ENCODE measurements at places on chromosomes 7 and 10.

DNA sequence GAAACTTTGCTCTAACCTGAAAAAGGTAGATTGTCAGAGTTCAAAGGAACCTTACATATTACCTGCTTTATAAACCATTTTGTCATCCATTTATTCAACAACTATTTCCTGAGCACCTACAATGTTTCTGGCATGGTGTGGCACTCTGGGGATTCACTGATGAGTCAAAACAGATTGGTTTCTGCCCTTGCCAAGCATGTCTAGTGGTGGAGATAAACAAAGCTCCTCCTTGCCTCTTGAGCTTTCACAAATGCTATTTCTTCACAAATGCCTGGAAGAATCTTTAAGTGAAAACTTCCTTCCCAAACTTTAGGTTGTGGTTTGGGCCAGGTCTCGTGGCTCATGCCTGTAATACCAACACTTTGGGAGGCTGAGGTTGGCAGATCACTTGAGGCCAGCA, 85.1 kb upstream of the RELN start:
- DNase-seq, result no peak

- DNase-seq, result no peak
Observed at GRCh38 chr10:104199567-104199966, 32.6 kb downstream of the CFAP43 start.

GRCh38 chr10:129895811-129896135, 68.3 kb downstream of the EBF3 start:
- DNase-seq, result no peak

DNA sequence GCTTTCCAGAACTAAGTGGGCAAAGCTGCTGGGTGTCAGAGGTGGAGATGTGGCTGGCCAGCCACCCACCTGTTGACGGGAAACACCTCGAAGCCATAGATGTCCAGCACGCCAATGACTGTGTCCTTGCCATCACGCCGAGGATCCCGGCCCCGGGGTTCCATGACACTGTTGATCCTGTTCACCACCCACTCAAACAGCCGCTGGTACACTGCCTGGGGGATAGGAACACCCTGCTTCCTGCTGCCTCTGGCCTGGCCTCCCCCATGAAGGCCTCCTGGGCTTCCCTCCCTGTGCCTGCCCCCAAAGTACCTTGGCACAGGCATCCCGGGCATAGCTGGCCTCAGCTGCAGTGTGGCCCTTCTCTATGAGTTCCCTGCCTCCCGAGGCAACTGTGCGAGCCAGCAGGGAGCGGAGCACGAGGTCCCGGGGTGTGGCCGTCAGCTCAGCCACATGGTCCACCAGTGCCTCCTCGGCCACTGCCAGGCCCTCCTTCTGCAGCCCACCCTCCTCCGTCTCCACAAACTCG, 8.2 kb downstream of the MYO1G start:
- DNase-seq, result no peak

DNA sequence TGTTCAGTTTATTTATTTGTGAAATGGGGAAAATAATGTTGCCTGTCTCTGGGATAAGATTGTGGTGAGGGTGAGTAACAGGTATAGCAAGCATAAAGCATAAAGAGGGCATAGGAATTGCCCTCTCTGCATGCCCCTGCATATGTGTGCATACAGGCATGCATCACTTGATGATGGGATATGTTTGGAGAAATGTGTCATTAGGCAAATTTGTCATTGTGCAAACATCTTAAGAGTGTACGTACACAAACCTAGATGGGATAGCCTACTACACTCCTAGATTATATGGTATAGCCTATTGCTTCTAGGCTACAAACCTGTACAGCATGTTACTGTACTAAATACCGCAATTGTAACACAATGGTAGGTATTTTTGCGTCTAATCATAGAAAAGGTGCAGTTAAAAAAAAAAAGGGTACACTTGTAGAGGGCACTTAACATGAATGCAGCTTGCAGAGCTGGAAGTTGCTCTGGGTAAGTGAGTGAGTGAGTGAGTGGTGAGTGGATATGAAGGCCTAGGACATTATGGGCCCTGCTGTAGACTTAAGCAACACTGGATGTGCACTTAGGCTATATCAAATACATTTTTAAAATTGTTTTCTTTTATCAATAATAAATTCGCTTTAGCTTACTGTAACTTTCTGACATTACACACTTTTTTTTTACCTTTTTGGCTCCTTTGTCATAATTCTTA, 386.5 kb upstream of the ANKRD30A start:
- no peak for DNase-seq

DNA sequence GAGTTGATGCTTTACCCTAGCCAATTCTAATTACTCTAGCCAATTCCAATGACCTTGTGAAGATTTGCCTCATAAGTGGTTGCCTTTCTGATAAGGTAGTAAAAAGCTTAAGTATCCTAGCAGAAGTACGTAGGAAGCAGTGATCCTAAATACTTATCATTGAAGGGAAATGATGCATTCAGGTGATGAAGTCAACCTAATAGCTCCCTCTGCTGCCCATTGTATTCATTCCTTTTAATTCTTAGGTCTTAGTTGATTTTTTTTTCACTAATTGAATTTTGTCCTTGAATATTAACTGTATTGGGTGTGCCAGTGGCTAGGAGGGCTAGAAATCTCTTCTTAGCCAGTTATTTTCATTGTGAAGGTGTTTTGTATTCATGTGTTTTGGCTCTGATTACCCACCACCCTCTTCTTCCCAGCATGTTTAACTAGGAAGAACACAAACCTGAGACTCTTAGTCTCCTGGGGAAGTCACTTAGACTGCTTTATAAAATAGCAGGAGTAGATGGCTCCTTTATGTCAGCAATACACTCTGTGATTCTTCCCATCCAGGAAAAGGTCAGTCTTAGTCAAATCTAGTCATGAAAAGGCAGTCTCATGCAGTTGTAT, 46.3 kb downstream of the PLEKHA8 start:
- DNase-seq, result no peak

DNA sequence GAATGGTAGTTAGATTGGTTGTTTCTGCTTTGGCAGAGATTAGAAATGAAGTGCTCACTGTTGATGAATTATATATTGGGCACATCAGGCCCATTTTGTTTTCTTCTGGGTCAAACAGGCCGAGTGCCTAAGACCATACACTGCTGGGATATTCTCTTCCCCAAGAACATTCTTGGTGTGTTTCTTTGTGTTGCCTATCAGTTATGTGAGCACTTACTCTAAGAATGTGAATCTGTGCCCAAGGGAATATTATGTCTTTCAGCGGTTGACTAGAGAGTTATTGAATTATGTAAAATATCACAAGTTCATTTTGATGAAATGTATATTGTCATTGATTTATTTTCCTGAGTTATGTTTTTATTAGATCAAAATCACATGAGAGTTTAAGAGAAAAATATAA, 255.5 kb upstream of the SMIM30 start:
- no peak for DNase-seq

GRCh38 chr10:125742465-125742864, 23.0 kb downstream of the EDRF1 start:
- no peak for DNase-seq

- peak; percentile 34 for DNase-seq
Observed at GRCh38 chr10:69337296-69338132, 59.2 kb downstream of the HK1 start.

DNA sequence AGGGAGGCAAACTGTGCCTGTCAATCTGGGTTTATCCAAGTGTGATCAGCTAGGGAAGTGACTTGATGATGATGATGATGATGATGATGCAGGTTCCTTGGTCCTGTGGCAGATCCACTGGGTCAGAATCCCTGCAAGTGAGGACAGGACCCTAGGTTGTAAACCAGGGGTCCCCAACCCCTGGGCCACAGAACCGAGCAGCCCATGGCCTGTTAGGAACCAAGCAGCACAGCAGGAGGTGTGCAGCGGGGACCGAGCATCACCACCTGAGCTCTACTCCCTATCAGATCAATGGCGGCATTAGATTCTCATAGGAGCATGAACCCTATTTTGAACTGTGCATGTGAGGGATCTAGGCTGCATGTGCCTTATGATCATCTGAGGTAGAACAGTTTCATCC, 144.7 kb upstream of the PDE1C start:
- no peak for DNase-seq

DNA sequence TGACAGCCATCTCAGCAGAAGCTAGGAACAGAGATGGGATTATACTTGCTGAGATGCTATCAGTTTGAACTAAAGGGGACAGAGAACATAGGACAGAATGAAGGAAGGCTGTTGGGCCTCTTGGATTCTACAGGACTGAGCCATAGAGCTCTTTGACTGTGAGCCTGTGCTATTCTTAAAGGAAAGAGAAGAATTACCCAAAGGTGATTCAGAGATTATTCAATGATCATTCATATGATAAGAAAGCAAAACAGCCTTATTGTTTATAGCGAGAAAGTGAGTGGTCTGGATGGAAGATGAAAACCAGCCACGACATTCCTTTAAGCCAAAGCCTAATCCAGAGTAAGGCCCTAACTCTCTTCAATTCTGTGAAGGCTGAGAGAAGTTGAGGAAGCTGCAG, 69.7 kb upstream of the NEUROD6 start:
- DNase-seq, result no peak

GRCh38 chr10:28710202-28710886, 33.0 kb downstream of the BAMBI start:
- DNase-seq, result no peak

GRCh38 chr7:130332259-130333053, 12.2 kb upstream of the CPA5 start:
- DNase-seq, result no peak

DNA sequence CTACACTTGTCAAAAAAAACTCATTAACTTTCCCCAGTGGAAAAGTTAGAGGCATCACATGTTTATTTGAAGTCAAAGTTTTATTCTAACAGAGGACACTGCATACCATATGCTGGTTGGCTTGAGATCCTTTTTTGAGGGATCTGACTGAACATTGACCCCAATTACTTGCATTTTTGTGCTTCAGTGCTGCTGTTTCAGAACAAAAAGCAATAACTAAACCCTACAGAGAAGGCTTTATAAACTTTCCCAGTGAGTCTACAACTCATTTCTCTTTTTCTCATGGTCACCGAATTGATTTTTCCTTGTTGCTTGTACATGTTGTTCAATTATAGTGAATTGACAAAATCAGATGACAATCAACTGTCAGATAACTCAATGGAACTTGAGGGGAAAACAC, 69.3 kb upstream of the PHYHIPL start:
- no peak for DNase-seq

- DNase-seq, result no peak
Observed at GRCh38 chr7:158291998-158292397, 295.6 kb downstream of the PTPRN2 start.

GRCh38 chr7:127158659-127159058, 94.1 kb downstream of the GRM8 start:
- no peak for DNase-seq

- DNase-seq, result no peak
Observed at GRCh38 chr7:77651575-77652162, 44.6 kb upstream of the RSBN1L start.

GRCh38 chr10:78770167-78771090, 298.3 kb upstream of the ZMIZ1 start:
- no peak for DNase-seq

DNA sequence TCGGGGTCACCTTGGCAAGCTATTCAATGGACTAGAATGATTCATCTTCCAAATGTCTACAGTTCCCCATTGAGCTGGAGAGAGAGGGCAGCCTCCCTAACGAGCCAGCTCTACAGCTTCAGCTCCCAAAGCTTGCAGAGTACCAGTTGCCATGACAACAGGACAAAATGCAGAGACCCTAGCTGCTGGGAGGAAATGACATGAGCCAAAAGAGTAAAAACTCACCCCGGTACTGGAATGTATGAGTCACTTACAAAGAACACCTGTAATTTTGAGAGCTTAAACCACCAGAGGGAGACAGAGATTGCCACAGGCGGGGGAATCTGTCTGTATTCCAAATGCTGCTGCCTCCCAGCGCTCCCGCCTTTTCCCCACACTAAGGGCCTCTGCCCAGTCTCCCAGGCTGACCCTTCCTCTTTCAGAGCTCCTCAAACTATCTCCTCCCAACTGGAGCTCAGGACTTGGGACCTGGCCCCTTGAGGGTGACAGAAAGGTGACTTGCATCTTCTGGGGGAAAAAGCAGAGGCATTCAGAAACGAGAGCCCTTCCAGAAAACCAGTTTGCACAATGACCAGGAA, 95.5 kb downstream of the CUL2 start:
- DNase-seq, result peak; percentile 37

DNA sequence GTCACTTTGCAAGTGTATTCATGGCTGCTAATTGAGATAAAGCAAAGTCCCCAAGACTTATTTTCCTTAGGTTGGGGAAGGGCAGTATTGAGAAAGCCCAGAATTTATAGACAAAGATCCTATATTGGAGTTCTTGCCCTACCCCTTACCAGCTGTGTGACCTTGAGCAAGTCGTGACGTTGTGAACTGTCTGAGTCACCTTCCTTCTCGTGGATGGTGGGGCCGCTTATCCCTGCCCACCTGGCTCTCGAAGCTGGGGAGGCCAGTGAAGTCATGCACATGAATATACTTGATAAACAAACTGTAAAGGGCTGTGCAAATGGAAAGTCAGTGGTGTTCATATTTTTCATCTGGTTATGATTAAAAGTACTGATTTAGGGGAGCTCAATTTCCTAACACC, 127.4 kb downstream of the TACC2 start:
- peak; percentile 78 for DNase-seq

- no peak for DNase-seq
Observed at GRCh38 chr10:9535744-9536143, 1481.3 kb downstream of the GATA3 start.

DNA sequence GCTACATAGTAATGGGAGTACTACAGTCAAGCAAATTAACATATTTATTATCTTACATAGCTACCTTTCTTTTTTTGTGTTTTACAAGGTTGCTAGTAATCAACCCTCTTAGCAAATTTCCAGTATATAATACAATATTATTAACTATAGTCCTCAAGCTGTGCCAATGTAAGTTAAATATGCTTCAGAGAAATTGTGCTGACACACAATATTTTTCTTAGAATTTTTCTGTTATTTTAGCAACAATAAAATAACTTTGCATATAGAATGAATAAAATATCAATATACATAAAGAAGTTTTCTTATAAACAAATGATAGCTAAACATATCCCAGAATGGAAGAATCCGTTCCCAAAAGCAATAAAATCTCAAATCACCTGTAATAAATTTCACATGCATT, 1605.1 kb downstream of the REEP3 start:
- DNase-seq, result no peak

DNA sequence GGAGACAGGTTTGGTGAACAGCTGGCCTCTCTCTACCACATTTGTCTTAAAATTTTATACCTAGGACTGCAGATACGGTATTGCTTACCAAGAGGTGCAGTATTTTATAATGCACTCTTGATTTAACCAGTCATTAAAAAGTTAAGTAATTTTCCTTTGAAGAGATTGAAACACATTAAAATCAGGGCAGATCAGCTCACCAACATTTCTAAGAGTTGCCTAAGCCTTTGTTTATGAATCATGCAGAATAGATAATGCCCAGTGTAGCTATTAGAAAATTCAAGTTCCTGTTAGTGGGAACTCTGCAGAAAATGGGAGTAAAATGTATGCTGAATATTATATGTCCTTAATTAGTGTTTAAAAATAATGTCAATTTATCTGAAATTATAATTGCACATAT, 140.2 kb upstream of the PRPS1L1 start:
- DNase-seq, result no peak

GRCh38 chr7:141397236-141398163, 153.7 kb upstream of the AGK start:
- DNase-seq, result no peak

- no peak for DNase-seq
Observed at GRCh38 chr10:4661511-4662255, 164.3 kb upstream of the AKR1E2 start.
